ENCODE measurements at places on chromosomes 7 and 10.

DNA sequence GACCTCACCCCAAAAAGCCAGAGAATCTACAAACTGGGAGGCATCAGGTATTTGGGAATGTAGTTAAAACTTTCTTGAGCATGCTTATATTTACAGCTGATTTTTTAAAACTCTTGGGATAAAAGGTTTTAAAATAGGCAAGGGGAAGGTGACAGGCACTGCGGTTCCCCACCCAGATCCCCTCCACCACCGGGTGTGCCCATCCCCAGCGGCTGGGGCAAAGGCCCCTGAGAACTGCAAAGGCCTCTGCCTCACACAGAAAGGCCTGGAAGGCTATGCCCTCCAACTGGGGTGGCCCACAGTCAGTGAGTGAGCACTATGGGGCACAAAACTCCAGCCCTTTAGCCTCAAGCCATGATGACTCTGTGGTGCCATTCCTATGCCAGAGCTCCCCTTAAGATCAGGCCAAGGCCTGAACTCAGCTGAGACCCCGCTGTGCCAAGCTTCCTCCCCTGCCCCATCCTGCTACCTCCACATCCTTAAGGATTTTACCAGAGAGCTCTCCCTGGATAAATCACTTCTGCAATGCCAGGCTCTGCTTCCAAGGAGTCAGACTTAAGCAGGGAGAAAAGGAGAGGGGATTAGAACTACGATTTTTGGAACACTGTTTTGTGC, 299.1 kb downstream of the GRID1 start:
- no peak for DNase-seq

- DNase-seq, result no peak
Measured at GRCh38 chr10:34498821-34499220, 316.3 kb downstream of the PARD3 start.

DNA sequence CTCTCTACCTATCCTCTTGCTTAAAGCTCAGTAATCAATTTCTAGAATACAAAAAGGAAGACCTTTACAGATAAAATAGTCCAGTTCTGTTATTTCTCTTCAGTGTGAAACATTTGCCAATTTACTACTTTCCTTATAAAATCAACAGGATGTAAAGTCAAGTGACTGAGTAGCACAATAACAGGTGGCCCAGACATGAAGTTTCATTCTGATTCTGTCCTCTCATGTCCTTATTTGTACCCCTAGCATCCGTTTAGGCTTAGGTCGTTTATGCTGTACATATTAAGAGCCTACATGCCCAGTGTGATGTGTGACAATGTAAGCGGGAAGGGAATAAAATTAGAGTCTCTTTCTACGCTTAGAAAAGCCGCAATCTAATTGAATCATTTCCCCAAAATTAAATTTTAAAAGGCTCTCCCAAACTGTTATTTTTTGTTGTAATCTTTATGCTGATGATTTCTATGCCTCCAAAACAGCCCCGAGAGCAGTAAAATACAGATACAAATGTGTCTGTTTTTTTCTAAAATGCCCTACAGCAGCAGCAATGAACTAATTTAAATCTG, 29.1 kb downstream of the EPC1 start:
- DNase-seq, result no peak

- DNase-seq, result no peak
Measured at GRCh38 chr10:24873281-24873683, 79.1 kb downstream of the PRTFDC1 start.

- no peak for DNase-seq
Measured at GRCh38 chr10:33137356-33138005, 179.5 kb upstream of the ITGB1 start.

GRCh38 chr10:8041284-8041991, 13.1 kb upstream of the GATA3 start:
- DNase-seq, result no peak

- DNase-seq, result no peak
Measured at GRCh38 chr7:145031162-145031561, 195.3 kb upstream of the TPK1 start.

DNA sequence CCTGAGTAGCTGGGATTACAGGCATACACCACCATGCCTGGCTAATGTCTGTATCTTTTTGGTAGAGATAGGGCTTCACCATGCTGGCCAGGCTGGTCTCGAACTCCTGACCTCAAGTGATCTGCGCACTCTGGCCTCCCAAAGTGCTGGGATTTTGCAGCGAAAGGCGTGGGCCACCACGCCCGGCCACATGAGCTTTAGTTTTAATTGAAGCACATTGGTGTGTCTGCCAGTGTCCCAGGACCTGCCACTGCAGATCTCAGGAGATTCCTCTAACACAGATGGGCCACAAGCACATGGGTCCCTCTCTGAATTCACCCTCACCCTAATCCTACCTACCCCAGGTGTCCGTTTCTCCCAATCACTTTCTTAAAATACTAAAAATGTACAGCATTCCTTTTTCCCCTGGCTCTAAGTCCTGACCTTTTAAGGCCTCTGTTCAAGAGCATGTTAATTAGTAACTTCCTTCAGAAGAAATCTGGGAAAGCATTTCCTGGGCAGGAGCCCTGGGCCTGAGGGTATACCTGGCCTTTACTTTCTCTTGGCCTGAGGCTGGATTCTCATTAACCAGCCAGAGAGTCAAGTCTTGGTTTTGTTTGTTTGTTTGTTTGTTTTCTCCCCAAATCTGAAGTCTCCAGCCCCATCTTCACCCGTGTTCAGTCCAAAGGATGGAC, 82.6 kb downstream of the PRPF18 start:
- DNase-seq, result peak; percentile 10

DNA sequence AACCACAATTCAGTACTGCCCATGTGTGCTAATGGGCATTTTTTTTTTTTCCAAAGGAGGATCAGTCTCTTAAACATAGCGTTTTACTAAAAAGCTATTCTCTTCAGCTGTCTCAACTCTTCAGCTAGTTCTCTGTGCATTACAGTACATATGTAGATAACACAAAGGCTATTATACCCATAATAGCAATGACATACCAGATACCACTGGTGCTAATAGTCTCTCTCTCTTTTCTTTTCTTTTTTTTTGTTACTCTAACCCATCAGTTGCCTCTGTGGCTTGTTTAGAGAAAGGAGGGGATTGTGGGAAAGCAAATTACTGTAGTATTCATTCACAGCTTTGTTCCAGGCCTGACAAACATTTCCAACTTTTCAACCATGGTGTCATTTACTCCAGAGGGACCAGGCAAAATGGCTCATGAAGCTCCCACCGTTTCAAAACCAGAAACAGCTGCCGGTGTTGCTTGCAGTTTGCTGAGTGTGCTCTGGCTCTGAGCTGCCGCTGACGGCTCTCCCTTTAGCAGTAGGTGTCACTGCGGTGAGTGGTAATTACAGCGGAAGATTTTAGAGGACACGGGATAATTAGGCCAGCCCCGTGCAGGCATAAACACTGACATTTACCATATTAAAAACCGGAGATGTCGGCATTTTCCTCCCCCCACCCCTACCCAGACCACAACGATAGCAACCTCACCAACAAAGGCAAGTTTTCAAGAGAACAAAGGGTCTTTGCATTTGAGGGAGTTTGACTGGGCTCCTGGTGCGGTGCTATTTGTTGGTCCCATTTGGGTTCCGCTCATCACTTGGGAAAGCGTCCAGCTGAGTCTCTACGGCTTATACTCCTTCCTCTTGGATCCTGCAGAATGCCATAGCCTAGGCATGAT, 1005.5 kb downstream of the KCNMA1 start:
- DNase-seq, result no peak

GRCh38 chr10:75312440-75312839, 76.7 kb upstream of the COMTD1 start:
- no peak for DNase-seq

DNA sequence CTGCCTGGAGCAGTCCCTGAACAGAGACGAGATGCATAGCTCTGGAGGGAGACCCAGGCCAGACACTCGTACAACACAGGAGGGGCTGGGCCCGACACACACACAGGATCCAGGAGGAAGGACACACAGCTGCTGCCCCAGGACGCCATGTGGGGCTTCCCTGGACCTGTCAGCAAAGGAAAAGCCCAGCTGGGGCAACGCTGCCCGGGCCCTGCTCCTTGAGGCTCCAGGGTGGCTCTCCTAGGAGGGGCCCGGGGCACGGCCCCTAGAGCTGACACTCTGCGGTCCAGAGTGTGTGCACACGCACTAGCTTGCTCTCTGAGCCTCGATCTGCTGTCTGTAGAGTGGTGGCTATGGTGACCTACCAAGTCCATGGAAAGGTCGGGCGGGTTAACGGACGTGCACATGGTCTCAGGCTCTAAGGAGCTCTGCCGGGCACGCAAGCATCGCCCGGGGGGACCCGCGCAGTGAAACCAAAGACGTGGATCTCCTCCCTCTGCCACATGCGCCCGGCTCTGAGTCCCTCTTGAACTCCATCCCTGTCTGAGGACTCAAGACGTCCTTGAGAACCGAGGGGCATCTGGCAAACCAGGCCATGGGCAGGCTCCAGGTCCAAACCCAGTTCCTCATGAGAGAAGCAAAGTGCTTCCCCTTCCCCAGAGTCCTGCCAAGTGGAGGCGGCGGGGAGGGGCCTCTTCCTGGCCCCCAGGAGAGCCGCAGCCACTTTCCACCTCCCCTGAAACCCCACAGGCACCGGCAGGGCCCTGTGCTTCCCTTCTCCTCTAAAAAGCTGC, 279.0 kb downstream of the ELFN1 start:
- no peak for DNase-seq

DNA sequence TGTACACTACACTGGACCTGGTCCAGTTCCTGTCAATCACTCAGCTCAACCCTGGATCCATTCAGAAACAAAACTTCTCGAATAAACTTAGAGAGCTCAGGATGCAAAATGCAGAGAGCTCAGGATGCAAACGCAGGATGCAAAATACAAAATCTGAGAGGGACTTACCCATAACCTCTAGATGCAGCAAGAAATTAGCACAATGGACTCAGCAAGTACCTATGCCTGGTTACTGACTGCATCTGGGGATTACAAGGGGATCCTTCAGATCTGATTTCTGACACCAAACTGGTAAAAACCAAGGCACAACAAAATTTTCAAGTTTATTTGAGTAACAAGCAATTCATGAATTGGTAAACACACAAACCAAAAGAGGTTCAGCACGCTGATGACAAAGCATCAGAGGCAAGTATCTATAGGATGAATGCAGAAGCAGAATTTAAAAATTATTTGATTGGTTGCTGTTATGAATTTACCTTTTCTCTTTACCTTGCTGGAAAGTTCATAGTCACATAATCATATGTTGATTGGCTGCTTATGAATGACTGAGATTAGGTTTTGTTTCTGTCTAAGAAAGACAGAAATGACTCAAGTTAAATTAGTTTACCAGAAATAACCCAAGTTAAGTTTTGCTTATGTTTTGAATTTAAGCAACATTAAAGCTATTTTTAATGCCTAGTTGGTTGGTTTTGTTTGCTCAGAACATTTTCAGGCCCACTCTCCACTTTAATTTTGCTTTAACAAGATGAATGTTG, 11.4 kb downstream of the GIMAP6 start:
- no peak for DNase-seq

- DNase-seq, result peak; percentile 85
Measured at GRCh38 chr7:135716677-135717238, 11.2 kb downstream of the SLC13A4 start.

Data from ACHN (cell line).